HT-29 (cell line): ENCODE measurements at places on chromosomes 6 and 20.

DNA sequence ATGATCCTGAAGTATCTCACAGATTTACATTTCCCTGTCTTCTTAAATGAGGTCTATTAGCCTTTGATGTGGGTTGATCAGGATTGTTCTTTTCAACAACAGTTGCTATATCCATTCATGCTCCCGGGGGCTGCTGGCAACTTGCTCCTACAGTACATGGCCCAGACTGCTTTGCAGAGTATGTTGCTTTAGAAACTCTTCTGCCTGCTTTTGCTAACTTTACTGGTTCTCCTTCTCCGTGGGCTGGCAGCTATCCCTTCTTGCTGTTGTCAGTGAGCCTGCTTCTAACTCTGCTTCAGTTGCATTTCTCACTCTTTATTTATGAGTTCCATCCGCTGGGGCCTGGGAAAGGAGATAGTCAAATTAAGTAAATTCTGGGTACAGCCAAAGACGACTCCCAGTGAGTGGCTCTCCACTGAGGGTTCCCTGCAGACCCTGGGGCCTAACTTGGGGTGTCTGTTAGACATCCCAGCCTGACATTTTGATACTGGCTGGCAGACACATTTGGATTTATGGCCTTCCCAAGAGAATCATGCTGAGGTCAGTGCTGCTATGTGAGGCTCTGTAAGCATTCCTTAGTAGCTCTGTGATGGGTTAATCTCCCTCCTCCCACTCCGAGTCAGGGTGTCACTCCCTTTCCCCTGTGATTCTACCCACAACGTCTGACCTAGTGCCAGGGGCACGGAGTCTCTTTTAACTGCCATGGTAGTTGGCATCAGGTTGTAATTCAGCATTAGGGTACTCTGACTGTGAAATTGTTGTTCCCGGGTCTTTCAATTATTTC lies 73.6 kb downstream of the SLX4IP start:
- DNase-seq, result no peak

DNA sequence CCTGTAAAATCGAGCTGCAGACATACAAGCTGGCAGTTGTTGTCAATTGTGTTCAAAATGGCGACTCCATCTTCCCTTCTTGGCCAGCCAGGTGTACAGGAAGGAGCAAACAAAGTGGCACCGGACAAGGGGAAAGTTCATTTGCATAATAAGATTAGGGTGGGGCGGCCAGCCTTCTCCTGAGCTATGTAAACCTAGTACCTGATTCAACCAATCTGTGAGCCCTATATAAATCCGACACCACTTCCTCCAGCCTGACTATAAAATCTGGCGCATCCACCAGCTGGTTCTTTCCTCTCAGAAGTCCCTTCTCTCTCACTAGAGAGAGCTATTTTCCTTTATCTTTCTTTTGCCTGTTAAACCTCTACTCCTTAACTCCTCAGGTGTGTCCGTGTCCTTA lies 8.1 kb upstream of the HBS1L start:
- peak; percentile 61 for DNase-seq

DNA sequence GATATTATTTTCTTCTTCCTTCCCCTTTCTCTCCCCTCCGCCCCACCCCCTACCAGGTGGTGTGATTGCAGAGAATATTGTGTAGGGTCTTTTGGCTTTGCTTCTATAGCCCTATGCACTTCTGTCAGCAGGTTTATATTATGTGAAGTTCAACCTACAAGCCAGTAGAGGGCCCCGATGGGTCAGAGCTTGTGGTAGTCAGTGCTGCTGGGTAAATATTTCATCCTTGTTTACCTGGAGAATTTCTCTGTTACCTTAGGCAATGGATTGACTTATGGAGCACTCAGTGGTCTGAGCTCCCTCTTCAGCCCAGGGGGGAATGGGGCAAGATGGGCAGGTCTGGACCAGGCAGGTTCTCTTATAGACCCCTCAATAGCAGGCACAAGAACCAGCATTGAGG lies 720.9 kb downstream of the GRIK2 start:
- peak; percentile 38 for DNase-seq

DNA sequence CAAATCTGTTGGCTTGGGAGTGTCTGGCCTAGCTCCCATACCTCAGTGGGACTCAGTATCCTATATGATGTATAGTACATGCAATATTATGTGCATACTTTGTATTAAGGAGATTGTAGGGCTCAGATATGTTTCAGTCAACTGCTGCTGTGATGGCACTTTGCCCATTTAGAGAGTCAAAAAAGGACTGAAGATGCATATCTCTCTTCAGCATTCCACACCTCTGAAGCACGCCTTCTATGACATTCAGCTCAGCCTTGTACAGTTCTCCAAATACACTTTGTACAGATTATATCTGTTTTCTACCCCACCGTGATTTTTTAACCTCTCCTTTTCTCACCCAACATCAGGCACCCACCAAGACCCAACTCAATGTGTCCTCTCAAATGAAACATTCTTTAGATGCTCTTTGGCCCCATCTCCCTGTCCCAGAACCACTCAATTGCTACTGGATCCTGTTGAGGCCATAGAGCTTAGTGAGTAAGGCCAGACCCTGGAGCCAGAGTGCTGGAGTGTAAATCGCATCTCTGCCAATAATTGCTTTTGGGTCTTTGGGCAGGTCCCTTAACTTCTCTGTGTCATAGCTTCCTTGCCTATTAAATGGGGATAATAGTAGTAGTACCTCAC lies 15.6 kb downstream of the ENPP1 start:
- no peak for DNase-seq

GRCh38 chr6:32046450-32047083 lies 8.4 kb downstream of the CYP21A2 start:
- DNase-seq, result no peak

DNA sequence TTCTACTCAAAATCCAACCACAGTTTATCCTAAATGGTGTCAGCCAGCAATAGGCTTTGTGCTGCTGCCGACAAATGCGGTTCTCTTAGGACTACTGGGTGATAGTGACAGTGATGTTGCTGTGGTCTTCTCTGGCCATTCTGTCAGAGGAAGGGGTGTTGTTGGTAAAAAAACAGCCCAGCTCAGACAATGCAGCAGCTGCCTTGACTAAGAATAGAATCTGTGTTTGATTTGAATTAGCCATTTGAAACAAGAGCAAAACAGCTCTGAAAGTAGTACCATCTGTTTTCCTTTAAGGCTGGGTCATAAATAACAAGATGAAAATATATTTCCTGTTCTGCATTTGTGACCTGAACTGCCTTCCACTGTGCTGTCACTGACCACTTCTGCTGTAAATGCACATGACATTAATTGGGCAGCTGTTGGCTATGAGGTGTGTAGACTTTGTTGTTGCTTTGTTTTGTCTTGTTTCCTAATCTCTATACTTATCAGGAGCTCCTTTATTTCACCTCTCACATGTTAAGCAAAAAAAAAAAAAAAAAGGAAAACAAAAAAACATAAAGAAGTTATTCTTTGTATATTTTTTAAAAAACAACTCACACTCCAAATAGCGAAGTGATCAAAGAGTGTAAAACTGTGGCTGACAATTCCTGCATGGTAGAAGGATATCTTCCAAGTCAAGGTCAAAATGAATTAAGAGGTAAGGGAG lies 497.8 kb upstream of the ARID1B start:
- no peak for DNase-seq

GRCh38 chr6:43922426-43923375 lies 152.7 kb downstream of the VEGFA start:
- DNase-seq, result no peak

DNA sequence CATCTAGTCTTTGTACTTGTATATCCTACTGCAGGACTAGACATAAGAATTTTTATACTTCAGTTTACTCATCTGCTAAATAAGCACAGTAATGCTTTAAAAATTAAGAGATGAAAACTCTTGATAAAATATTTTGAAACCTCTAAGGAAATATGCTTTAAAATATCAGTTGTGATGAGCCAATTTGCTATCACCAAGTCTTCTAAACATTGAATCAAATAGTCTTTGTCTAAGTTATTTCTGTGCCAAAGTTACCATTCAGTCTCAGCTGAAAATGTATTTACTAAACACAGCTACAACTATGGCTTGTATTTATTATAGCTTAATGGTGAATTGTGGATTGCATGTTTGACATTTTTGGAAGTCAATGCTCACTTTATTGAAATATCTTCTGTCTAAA lies 46.2 kb upstream of the RFPL4B start:
- DNase-seq, result no peak

- DNase-seq, result no peak
Measured at GRCh38 chr6:82750556-82750955, 315.1 kb downstream of the UBE3D start.

- no peak for DNase-seq
Measured at GRCh38 chr6:46509981-46510510, 18.8 kb upstream of the RCAN2 start.

DNA sequence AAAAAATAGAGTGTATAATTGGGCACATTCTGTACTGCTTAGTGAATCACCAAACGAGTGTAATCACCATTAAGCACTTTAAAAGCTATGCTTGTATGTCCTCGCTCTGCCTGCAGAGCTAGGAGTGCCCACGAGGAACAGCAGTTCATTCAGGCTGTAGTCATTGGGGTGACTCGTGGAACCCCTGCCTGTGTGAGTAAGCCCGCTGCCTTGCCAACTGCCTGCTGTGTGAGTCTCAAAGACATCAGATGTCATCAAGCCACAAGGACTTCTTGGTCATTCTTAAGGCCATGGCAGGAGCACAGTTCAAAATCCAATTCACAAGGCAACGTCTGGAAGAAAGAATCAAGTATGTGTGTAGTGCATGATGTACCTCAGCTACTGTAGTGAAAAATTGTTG lies 60.4 kb downstream of the FOXO3 start:
- DNase-seq, result no peak

- DNase-seq, result no peak
Measured at GRCh38 chr6:44342052-44342451, 398 bp upstream of the SPATS1 start.

DNA sequence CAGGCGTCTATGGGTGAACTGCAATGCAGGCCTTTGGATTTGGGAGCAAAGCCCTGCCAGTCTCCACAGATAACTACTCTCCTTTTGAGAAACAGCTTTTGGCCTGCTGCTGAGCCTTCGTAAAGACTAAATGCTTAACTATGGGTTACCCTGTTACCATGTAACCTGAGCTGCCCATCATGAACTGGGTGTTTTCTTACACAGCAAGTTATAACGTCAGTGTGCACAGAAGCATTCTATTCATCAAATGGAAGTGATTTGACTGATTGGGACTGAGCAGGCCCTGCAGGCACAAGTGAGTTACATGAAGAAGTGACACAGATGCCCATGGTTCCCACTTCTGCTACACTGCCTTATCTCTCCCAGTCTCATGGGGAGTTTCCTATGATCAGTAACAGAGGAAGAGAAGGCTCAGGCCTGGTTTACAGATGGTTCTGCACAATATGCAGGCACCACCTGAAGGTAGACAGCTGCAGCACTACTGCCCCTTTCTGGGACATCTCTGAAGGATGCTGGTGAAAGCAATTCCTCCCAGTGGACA lies 319.1 kb downstream of the CD83 start:
- no peak for DNase-seq

- no peak for DNase-seq
Measured at GRCh38 chr6:80434691-80435350, 328.4 kb downstream of the BCKDHB start.

GRCh38 chr6:25477006-25477590 lies 174.9 kb upstream of the SCGN start:
- DNase-seq, result no peak

- peak; percentile 11 for DNase-seq
Measured at GRCh38 chr6:130513770-130514169, 148.0 kb downstream of the TMEM200A start.

DNA sequence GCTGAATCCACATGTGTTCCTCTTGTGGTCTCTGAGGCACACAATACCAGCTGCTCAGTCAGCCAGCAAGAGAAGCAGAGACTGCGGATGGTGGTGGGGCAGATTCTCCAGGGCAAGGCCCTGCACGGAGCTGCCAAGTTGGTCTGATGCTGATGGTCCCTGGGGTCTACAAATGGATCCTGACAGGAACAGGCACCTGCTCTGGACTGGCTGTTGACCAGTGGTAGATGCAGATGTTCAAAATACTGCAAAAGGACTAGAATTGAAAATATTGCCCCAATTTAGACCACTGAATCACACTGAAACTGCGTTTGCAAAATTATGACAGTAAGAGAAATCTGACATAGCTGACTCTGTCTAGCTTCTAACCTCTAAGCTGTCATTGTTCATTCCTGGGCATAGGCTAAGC lies 29.6 kb upstream of the TUBB2A start:
- DNase-seq, result no peak

- no peak for DNase-seq
Measured at GRCh38 chr6:132443206-132443605, 41.9 kb upstream of the MOXD1 start.

DNA sequence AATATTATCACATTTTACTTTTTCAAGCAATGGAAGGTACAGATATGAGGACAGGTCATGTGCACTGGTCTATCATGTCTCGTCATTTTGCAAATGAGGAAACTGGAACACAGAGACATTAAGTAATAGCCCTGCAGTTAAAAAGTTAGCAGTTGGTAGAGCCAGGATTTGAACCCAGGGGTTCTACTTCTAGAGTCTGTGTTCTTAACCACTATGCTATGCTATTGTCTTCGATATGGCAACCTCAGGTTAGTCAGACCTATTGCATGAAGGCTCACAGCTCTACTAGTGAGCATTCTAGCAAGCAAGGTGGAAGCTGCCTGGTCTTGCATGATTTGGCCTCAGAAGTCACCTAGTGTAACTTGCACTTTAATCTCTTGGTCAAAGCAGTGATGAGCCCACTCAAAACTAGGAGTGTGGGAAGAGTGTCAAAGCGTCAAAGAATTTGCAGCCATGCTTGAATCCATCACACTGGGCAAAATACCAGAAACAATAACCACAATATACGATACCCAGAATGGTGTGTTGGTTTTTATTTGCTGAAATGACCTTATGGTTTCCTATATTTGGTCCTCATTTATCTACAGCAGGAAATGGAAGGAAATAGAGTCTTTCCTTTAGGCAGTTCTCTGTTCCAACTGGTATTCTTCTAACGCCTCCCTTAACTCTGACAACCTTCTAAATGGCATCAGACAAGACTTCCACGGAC lies 20.4 kb upstream of the BMP2 start:
- DNase-seq, result peak; percentile 59

GRCh38 chr6:54617730-54618129 lies 228.8 kb upstream of the FAM83B start:
- DNase-seq, result peak; percentile 32

GRCh38 chr6:31821301-31822035 lies 6.1 kb upstream of the HSPA1B start:
- peak; percentile 83 for DNase-seq

DNA sequence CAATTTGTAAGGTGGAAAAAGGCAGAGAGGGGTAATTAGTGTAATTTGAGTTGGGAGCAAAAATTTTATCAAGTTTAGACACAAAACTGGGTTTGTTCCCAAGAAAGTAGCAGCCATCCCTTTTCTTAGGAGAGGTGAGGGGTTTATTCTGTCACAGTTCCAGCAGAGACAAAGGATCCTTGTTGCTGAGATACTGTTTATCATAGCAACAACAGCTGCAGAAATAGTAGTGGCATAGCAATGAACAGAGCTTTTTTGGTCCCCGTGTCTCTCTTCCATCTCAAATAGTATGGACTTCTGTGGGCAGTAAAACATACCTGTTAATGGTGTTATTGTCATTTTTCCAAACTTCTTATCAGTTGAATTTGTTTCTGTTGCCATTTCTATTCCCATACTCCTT lies 23.9 kb downstream of the ZKSCAN8 start:
- no peak for DNase-seq

- no peak for DNase-seq
Measured at GRCh38 chr20:61847986-61848385, 217.7 kb downstream of the TAF4 start.
